Head of caudate nucleus (tissue), 42 donors: ENCODE measurements at places on chromosomes 11 and 22.

- DNase-seq, result no peak
These were observed 211.0 kb downstream of the GRIK4 start for GRCh38 chr11:120722524-120722923.

DNA sequence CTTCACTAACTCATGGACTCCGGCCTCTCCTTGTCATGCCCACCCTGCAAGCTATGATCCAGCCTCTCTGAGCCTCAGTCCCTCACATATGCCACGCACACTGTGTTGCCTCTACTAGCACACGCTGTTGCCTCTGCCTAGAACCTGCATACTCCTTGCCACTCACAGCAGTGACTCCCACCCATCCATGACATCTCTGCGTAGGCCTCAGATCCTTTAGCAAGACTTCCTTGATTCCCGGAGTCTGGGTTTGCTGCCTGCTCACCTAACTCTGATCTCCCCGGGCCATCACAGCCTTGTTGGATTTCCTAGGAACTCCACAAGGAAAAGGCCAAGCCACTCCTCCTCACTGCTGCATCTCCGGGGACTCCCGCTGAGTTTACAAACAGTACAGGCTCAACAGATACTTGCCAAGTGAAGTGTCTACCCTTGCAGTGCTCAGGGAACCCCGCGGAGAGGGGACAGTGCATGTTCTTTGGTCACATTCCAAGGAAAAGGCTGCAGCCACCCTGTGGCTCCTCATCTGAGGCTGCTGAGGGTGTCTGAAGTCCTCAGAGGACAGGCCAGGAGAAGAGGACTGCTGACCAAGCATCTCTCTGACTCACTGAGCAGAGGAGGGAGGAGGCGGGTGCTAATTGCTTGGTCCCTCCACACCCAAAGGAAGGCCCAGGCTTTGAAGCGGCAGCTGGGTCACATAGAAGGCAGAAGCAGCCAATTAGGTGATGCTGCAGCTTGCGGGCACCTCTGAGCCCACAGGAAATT lies 42.4 kb upstream of the NAV2 start:
- peak; percentile 56 for DNase-seq

GRCh38 chr11:17770048-17770652 lies 35.6 kb downstream of the KCNC1 start:
- no peak for DNase-seq

- DNase-seq, result no peak
These were observed 35.5 kb upstream of the KRTAP5-7 start for GRCh38 chr11:71491531-71491930.

DNA sequence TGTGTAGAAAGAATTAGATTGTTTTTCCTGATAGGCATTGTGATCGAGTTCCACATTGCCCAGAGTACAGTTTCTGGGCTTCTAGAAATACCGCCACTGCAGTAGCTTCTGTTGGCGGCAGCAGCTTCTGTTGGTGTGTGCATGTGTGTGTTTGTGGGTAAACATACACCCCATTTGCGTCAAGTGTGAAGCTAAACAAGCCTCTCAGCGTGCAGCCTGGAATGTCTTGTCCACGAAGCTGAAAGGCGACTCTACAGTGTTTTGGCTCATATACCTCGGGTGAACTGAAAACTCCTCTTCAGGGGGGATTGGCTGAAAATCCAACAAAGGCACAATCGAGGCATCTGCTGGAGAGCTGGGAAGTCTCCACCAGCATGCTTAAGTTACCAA lies 112.0 kb upstream of the E2F8 start:
- DNase-seq, result no peak

- DNase-seq, result no peak
These were observed 743.4 kb upstream of the CNTN5 start for GRCh38 chr11:98277251-98277912.
